ENCODE measurements at places on chromosomes 2 and 18. TPM values are rescaled to one million over a fixed set of nuclear protein-coding genes. Genes with fewer than 3 reads are reported as not detected.

DNA sequence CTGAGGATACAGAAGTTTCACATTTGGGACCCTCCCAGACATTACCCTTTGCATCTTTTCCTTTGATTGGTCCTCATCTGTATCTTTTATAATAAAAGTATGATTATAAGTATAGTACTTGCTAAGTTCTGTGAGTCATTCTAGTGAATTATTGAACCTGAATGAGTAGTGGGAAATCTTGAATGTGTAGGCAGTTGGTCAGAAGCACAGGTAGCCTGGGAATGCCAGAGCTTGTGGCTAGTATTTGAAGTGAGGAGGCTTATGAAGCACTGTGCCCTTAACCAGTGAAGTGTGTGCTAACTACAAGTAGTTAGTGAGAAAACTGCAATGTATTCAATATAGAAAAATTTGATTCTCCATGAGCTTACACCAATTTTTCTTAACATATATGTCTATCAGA lies 257.6 kb downstream of the GRB14 start:
- DNase-seq = no peak

GRCh38 chr2:48247206-48247605 lies 282.7 kb upstream of the STON1 start:
- DNase-seq = no peak

DNA sequence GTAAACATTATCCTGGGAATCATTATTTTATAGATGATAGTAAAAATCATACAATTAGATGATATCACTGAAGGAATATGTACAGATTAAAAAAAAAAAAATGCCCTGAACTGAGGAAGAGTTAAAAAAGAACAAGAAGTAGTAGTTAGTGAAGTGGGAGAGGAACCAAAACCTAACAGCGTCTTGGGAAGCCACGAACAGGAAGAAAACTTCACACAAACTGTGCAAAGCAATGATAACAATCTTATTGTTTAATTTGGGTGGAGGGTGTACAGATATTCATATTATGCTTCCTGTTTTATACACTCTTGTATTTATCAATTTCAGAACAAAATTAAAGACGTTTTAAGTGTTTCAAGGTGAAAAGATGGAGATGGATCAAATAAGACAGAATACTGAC lies 3.5 kb downstream of the HEATR5B start:
- DNase-seq = peak; percentile 25

GRCh38 chr2:46818819-46819218 lies 96.8 kb downstream of the MCFD2 start:
- no peak for DNase-seq

DNA sequence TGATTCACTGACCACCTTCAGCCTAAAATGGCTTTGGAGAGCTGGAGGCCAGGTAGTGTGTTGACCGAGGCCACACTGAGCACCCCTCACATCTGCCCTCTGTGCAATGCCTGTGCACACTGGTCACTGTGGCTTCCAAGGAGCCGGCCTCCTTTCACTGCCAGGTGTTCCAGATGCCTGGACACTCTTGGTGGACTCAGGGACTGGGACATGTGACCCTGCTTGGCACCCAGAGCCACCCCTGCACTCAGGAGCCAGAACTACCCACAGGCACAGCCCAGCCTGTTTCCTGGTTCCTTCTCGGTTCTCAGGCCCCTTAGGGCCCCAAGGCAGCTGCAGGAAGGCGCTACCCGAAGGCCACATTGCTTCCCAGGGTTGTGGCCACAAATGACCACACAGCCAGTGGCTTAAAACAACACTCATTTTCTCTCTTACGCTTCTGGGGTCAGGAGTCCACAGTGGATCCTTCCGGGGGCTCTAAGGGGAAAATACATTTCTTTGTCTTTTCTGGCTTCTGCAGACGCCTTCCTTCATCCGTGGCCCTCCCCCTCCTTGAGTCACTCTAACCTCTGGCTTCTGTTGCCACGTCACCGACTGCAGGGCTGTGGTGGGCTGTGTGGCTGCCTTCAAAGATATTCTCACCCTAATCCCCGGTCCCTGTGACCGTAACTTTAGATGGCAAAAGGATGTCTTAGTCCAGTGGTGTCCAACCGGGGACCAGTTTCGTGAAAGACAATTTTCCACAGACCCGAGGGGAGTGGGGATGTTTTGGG lies 78.6 kb downstream of the ASB1 start:
- no peak for DNase-seq

Gene HOXD13
- total RNA-seq = not detected

Gene CNTNAP5
- total RNA-seq = not detected

Gene LOXL3
- total RNA-seq = 0.79 TPM

Data from OCI-LY7 (cell line).